ENCODE measurements at places on chromosomes 13 and 19.
A peak's percentile ranks its signal among the peaks of the same experiment; 100 is the strongest.

- no peak for DNase-seq
These were observed 155.6 kb downstream of the POSTN start for GRCh38 chr13:37442996-37443395.

GRCh38 chr19:5974721-5975387 is 3.1 kb downstream of the RANBP3 start:
- peak; percentile 67 for DNase-seq

DNA sequence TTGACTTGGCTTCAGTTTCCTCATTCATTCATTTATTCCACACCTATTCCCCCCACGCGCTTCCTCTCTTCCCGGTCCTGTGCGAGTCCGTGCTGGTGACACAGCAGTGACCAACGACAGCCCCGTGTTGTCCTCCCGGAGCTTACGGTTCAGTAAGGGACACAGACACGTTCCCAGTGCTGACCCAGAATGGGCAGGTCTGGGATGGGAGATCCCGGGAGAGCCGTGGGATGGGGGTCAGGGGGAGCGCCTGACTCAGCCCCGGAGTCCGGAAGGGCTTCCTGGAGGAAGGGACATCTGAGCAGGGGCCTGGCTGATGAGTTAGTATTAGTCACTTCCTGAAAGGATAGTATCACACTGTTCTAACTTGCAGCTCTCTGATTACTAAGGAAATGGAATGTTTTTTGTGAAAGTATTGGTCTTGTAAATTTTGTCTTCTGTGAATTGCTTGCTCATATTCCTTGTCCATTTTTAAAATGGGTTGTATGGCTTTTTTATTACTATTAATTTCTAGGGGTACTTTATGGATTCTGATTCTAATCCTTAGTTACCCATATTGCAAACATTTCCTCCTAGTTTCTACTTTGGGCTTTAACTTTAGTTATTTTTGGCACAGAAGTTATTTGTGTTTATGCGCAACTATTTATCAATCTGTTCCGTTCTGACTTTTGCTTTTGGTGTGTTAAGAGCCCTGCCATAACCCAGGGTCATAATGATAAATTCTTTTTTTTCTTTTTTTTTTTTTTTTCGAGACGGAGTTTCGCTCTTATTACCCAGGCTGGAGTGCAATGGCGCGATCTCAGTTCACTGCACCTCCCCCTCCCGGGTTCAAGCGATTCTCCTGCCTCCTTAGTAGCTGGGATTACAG is 708 bp upstream of the ERCC1 start:
- DNase-seq: peak; percentile 47

DNA sequence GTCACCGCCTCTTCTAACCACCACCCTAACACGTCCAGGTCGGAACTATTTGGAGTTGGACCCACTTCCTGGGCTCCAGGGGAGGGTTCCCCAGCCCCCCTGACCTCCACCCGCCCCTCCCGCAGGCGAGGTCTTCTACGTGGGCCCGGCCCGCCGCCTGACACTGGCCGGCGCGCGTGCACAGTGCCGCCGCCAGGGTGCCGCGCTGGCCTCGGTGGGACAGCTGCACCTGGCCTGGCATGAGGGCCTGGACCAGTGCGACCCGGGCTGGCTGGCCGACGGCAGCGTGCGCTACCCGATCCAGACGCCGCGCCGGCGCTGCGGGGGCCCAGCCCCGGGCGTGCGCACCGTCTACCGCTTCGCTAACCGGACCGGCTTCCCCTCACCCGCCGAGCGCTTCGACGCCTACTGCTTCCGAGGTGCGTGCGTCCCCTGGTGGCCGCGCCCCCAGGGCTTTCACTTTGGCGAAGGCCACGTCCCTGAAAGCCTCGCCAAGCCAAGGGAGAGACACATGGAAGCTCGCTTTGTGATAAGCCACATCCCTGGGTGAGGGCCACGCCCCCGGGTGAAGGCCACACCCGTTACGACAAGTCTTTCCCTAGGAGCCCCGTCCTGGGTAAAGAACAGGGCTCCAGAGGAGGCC is 13.2 kb downstream of the NCAN start:
- peak; percentile 93 for DNase-seq

- DNase-seq: no peak
These were observed 4.4 kb upstream of the ELL start for GRCh38 chr19:18526316-18526715.

DNA sequence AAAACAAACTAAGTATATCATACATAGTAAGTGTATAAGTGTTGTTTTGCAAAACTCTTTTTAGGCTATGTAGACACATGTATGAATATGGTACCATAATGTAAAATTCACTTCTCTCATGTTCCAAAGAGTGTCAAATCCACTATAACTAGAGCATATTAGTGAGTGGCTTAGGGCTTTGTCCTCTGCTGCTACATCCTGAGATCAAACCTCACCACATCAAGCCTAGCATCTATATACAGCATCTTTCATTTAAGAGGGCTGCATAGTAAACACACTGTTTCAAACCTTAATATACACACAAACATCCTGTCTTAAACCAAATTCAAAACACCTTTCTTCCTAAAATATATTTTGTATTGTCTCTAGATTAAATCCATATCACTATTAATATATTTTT is 38.7 kb downstream of the ELF1 start:
- no peak for DNase-seq

GRCh38 chr19:29576761-29577648 is 29.1 kb upstream of the POP4 start:
- peak; percentile 57 for DNase-seq

- peak; percentile 20 for DNase-seq
These were observed 28.0 kb upstream of the WASF3 start for GRCh38 chr13:26529441-26529840.

DNA sequence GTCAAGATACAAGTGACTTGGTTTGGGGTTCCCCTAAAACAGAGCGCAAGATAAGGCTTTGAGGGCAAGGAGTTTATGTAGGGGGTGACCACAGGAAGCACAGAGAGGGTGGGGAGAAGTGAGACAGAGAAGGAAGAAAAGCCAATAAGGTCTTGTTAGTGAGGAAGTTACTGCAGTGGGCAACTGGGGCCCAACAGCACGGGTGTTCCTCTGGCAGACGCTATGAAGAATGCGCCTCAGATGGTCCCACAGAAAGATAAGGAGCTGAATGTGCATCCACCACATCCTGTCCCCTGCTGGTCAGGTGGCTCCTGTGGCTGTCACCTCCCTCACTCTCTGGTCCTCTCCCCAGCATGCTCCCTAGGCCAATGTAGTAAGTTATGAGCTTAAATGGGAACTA is 333.5 kb downstream of the TSHZ3 start:
- DNase-seq: no peak

GRCh38 chr19:10286803-10287737 is at the start of gene ICAM4:
Gene ICAM4, plus strand, starts transcription at chr19:10286955. Its CDS starts 58 bp downstream, at chr19:10287013.
- no peak for DNase-seq

DNA sequence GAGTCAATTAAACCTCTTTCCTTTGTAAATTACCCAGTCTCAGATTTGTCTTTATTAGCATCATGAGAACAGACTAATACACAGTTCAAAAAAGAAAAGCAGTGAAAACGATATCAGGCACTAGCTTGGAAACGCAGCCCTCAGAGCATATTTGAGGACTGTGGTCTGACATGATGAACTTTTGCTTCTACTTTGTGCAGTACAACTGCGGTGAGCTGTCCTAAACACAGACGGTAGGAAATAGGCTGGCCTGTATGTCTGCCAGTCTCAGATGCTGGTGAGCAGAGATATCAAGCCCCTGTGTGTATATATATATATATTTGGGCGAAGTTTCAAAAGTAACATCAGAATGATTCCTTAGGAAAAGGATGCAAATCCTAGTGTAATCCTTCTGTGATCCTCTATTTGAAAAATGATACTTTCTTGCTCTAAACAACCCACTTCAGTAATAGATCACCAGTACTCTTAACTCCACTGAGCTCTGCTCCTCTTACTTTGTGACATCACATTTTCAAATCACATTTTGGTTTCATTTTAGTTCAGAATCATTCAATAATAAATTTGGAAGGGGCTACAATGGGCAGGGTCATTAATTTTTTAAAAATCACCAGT is 74.4 kb downstream of the TNFRSF19 start:
- DNase-seq: no peak

DNA sequence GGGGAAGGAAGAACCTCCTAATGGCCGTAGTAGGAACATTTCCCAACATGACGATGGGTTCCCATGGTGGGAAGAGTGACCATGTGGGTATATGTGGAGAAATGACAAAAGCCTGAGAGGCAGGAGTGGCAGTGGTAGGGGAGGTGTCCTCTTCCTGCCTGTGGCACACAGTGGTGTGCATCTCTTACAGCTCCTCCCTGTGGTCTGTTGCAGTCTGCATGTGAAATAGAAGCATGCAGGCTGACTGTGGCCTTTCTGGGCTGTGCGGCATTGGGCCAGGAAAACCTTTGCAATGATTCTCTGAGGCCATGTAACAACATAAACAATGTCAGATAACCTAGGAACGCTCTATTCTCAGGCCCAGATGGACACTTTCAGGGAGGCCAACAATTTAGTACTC is 84.0 kb downstream of the LACC1 start:
- peak; percentile 41 for DNase-seq

- no peak for DNase-seq
These were observed 165.9 kb downstream of the TEX29 start for GRCh38 chr13:111486331-111486730.

DNA sequence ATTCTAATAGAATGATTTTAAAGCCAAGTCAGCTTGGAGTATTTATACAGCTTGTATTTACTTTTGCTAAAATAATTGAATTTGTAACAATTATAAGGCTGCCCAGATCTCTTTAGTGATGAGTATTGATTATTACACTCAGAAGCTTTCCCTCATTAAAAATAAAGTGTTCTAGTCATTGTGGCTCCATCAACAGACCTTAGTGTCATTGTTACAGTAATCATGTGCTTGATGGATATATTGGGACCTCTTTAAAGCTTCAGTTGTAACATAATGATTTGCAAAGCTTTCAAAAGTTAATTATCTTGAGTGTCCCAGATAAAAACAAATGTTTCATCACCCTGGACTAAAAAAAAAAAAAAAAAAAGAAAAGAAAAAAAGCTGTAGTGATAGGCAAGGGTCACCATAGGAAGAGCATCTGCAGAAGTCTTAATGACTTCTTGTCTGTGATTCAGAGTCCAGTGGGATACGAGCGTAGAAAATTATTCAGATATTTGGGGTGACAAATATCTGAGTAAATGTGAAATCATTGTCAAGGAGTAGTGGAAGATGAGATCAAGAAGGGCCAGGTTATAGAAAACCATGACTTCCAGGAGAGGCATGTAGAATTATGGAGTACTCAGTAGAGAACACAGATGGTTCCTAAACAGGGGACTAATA is 369.6 kb downstream of the DCT start:
- no peak for DNase-seq

DNA sequence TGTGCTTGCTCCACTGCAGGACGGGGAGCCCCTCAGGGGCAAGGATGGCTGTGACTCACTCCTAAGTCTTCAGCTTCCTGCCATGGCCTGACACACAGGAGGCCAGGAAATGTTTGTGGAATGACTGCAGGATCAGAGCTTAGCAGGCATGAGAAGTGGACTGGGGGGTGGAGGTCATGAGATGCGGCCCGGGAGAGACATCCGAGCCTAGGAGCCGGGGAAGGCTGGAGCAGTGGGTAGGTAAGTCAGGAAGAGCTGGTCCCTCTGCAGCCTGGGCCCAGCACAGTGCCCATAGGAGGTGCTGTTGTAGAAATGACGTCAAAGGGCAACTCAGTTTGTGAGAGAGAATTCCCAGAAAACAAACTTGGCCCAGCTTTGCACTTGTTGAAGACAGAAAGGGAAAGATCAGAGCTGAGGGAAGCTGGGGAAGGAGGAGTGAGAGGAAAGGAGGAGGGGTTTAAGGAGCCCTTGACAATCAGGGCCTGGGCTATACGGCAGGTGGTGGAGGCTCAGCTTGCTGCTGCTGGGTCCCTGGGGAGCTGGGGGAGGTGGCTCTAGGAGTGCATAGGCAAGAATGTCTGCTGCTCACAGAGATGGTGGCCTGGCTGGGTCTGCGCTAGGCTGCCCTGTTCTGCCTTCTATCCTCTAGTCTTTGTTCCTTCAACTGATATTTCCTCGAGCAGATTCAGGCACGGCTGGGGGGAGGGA is 18.5 kb downstream of the POU2F2 start:
- peak; percentile 74 for DNase-seq

- no peak for DNase-seq
These were observed 603.4 kb upstream of the PCDH9 start for GRCh38 chr13:67833564-67833963.

DNA sequence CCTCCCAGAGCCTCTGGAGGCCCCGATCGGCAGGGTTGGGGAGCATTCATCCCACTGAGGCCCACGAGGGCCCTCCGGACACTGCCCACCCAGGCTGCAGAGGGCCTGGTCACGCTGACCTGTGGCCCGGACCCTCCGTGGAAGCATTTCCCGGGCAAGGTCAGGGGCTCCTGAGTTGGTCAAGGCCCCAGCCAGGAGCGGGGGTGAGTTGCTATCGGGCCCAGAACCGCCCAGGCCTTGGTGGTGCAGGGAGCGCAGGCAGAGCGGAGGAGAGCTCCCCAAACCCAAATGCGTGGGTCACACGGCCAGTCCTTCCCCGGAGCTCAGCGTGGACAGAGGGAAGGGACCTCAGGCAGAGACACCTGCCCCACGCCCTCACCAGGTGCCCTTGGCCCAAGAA is 25.7 kb downstream of the GPX4 start:
- no peak for DNase-seq

DNA sequence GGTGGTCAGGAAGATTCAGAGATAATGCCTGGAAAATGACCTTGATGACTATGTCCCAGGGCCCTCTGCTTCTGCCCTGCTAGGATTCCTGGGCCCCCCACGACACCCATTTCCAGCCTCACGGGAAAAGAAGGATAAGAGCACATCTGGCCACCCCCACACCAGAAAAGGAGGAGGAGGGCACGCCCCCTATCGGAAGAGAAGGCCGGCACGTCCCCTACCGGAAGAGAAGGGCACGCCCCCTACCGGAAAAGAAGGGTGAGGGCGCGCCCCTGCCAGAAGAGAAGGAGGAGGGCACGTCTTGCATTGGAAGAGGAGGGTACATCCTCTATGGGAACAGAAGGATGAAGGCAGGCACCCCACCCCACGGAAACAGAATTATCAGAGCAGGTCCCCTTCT is 84.3 kb downstream of the IER2 start:
- peak; percentile 79 for DNase-seq

GRCh38 chr13:96783511-96783910 is 210.8 kb downstream of the OXGR1 start:
- DNase-seq: no peak

- DNase-seq: no peak
These were observed 34.6 kb downstream of the MYH14 start for GRCh38 chr19:50238043-50238442.

All from GM20000 (cell line).